ENCODE measurements at places on chromosomes 13 and 19.
A peak's percentile ranks its signal among the peaks of the same experiment; 100 is the strongest.

DNA sequence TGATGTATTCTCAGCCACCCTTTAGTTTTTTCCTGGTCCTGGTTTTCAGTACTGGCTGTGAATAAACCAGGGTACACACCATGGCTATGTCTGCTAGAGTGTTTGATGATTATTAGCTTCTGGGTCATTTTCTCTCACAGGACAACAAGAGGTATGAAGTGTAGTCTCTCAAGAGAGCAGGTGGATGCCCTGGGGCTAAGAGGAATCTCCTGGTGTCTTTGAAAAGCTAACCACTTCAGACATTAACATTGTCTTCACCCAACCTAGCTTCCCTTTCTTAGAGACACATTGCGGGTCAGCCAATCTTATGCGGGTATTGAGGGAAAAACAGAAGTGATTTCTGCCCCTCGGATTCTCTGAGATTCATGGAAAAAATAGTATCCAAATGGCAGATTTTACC, 1.6 kb downstream of the ZNF730 start:
- DNase-seq: no peak

DNA sequence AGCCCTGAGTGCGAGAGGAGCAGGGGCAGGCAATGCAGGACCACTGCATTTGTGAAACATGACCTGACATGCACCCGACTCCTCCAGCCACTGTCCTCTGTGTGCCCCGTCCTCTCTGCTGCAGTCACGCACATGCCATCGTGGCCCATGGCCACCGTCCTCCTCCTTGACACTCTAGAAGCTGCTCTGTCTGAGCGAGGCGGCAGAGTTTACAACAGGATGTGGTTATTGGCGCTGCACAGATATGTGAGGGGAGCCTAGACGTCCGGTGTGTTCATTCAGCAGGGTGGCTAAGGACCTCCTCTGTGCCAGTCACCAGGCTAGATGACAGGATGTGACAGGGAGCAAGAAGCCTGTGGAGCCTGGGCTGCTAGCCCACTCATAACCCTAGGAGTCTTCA, 277.8 kb downstream of the FOXO1 start:
- DNase-seq: peak; percentile 32

- no peak for DNase-seq
These were observed 19.7 kb downstream of the METTL21C start for GRCh38 chr13:102675115-102675514.

- DNase-seq: no peak
These were observed 150.9 kb downstream of the PDS5B start for GRCh38 chr13:32737111-32737571.

- no peak for DNase-seq
These were observed 2.6 kb upstream of the CLC start for GRCh38 chr19:39740395-39740794.

DNA sequence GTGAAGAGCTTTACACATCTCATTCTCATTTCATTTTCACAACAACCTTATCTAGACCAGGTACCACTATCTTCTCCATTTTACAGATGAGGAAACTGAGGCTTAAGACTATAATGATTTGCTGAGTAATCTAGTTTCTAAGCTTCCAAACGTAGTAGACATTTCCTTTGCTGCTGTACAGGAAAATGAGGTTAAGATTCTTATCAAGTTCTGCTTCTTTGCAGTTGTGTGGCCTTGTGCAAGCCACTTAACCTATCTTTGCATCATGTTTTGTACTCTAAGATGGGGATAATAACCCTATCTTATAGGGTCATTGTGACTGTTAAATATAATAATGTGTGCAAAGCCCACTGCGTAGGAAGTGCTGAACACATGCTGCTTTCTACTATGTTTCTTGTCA, 307.9 kb downstream of the HS6ST3 start:
- no peak for DNase-seq

DNA sequence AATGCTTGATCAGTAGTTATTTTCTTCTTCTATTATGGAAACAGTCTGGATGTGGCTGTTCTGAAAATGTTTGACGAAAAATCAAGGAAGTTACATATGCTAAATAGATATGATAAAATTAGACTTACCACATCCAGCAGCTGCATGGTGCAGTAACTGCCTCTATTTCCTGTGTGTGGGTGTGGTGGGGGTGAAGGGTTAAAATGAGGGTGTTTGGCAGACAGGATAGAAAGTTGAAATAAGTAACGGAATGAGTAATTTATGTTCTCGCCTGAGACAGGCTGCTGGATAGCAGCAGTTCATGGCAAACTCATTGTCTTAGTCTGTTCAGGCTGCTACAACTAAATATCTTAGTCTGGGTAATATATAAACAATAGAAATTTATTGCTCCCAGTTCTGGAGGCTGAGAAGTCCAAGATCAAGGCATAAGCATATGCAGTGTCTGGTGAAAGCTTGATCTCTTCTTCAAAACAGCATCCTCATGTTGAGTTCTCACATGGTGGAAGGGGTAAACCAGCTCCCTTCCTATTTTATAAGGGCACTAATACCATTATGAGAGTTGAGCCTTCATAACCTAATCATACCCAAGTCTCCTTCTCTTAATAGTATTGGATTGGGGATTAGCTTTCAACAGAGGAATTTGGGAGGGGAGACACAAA, 1248.9 kb downstream of the SLITRK5 start:
- no peak for DNase-seq

- no peak for DNase-seq
These were observed 642 bp upstream of the PEG3 start for GRCh38 chr19:56841193-56841543.

GRCh38 chr19:39110263-39110967, 15.2 kb upstream of the PAK4 start:
- peak; percentile 82 for DNase-seq

GRCh38 chr13:33015791-33016323, 366 bp upstream of the KL start:
- no peak for DNase-seq

DNA sequence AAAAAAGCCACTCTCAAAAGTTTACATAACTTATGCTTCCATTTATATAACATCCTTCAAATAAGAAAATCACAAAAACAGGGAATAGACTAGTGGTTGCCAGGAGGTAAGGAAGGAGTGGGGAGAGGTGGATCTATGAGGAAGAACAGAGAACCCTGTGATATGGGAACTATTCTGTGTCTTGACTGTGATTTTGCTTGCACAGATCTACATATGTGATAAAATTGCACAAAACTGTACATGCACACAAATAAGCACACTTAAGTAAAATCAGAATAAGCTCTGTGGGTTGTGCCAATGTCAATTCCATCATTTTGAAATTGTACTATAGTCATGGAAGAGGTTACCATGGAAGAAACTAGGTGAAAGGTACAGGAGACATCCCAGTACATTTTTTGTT, 121.6 kb upstream of the SGCG start:
- DNase-seq: no peak

DNA sequence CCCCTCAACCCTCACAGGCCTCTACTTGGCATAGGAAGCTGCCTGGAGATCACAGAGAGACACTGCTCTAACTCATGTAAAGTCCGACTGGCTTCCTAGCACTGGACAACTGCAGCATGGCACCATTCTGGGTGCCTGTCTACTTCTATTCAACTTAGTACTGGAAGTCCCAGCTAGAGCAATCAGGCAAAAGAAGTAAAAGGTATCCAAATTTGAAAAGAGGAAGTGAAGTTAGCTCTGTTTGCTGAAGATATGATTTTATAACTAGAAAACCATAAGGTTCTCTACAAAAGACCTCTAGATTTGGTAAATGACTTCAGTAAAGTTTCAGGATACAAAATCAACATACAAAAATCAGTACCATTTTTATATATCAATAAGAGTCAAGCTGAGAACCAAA, 1017.6 kb downstream of the PCDH9 start:
- no peak for DNase-seq

DNA sequence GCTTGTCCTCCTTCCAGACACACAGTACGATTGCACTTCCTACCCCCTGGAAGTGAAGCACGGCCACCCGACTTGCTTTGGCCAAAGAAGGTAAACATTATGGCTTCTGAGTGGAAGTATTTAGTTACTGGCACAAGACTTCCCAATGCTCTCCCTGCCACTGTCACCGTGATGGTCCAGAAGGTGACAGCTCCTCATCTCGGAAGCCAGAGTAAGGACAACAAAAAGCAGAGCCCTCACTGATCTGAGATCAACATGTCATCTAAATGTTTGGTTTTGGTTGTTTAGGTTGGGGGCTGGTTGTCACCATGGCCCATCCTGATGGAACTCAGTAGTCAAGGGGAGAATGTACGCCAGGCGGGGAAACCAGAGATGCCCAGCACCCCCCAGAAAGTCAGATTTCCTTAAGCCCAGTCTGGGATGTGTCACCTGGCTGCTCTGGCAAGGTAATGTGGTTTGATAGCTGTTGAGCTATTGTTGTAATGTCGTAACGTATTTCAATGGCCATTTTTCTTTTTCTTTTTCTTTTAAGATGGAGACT, 170.1 kb upstream of the ZNF536 start:
- DNase-seq: no peak

- no peak for DNase-seq
These were observed 122.3 kb downstream of the URI1 start for GRCh38 chr19:30064348-30064699.
